ENCODE measurements at places on chromosomes 7 and 10.

DNA sequence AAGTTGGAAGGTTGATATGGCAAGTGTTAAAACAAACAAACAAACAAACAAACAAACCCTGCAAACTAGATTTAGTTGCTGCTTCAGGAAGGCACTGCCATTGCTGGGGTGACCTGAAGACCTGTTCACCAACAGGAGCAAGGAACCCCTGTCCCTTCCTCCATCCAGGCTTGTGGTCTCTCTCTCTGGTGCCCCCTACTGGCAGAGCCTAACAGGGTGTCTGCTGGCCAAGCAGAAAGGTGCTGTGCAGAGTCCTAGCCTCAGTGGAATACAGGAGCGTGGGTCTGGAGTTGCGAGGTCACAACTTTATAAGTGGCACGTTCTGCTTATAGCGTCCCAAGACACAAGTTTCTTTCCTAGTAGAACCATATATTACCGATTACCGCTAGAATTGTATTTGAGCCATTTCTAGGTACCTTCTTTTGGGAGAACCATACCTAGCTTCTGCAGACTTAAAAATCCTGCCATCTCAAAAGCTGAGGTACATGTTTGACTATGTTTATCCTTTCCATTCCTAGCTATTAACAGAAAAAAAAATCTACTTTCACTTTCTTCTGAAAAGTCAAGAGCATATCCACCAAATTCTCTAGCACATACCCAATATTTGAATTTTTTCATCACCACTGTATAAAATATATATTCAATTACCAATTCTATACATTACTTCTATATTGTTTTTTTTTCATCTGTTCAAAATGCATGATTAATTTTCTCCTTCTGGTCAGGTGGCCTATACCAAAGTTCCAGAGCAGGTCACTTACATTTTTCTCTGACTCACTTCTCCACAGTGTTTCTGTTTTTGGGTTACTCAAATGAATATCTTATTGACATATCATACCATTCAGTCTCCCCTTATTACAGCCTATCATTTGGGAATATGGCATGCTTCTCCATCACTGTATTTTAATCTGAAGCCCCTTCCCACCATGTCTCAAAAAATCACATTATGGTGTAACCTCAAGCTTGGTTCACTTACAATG, 29.1 kb upstream of the CALD1 start:
- DNase-seq: peak; percentile 63

DNA sequence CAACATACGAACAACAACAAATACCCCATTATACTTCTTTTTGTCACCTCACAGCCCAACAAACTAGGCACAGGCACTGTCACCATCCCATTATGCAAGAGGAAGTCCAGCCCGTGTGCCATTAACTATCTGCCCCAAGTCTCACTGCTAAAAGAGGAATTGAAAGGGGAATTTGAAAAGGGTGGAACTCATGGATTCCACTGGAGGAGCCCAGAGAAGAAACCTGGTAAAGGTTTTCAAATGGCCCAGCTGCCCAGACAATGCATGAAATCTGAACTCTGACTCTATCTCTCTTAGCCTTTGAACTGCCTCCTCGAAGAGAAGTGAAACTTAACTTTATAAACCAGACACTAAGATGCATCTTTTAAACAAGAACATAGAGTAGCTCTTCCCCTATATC, 130.0 kb downstream of the PLXNA4 start:
- DNase-seq: no peak

DNA sequence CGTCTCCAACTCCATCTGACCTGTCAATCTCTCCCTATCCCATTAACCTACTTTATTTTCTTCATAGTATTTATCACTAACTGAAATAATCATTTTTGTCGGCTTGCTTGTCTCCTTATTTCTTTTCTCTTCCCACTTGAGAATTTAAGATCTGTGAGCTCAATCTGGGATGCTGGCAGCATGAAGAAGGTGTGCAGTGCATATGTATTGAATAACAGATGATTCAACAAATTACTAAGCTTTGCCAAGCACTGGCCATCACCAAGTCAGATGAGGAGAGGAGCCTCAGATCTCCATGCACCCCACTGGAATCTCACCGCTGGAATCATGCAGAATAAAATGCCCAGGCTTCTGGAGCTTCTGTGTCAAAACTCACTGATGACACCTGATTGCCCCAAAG, 47.6 kb upstream of the PPP1R3C start:
- no peak for DNase-seq

GRCh38 chr10:11672836-11673235, 61.4 kb upstream of the USP6NL start:
- DNase-seq: no peak

DNA sequence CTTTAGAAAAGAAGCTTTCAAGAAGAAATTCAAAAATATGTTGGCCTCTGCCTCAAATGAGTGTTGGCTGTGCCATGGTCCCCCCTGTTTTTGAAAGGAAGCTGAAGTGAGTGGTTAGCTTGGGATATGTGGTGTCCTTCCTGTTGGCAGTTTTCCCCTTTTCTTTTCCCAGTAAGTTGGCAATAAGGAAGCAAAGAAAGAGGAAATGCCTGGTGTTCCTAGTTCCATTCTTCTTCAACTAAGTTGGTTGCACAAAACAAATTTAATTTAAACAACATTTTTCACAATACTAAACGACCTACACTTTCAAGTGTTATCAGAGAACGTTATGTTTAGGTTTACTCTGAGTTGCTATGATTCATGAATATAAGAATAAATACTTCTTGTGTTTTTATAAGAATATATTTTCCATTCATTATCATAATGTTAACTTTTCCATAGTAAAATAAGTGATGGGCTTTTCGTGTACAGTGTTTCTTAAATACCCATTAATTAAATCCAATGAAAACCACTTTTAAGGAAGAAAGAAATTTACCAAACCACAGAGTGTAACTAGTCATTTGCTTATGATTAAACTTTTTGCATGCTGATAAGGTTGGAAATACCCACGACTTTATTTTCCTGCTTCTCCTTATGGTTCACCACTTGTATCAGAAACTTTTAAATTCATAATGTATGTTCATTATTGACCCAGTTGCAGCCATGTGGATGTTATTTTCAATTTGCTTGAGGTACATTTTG, 7.7 kb downstream of the HDAC9 start:
- DNase-seq: no peak

GRCh38 chr7:6205971-6206660, 66.3 kb downstream of the CYTH3 start:
- no peak for DNase-seq

GRCh38 chr7:140638173-140638791, 2.3 kb downstream of the DENND2A start:
- DNase-seq: no peak

- no peak for DNase-seq
Observed at GRCh38 chr10:125626671-125627070, 56.3 kb downstream of the TEX36 start.

DNA sequence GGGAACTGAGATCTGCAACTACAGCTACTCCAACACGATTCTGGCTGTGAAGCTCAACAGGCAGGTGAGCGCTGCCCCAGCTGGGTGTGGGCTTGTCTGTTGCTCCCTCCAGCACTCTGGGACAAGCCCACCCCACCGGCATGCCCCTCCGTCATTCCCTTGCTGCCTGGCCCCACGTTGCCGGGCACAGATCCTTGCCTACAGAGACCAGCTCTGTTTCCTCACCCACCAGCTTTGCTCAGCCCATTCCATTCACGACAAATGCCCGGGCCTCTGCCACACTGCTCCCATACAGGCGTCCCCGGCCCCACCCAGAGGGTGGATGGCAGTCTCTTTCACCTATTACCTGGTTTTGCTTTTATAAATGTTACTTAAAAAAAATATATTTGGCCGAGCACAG, 24.6 kb downstream of the WIPI2 start:
- DNase-seq: no peak

Measured in stimulated activated CD4-positive, alpha-beta T cell treated with anti-CD3 and anti-CD28 coated beads, Interleukin-12 subunit alpha, Interleukin-12 subunit beta, amount 100 ng/mL, for 4 hours (primary cell).